NCI-H2081 (cell line): ENCODE measurements at places on chromosomes 11 and 22.

GRCh38 chr22:31148953-31149627, 8.8 kb upstream of the PLA2G3 start:
- peak; percentile 40 for DNase-seq

- DNase-seq, result no peak
Measured at GRCh38 chr11:125975634-125976033, 29.8 kb downstream of the VSIG10L2 start.

DNA sequence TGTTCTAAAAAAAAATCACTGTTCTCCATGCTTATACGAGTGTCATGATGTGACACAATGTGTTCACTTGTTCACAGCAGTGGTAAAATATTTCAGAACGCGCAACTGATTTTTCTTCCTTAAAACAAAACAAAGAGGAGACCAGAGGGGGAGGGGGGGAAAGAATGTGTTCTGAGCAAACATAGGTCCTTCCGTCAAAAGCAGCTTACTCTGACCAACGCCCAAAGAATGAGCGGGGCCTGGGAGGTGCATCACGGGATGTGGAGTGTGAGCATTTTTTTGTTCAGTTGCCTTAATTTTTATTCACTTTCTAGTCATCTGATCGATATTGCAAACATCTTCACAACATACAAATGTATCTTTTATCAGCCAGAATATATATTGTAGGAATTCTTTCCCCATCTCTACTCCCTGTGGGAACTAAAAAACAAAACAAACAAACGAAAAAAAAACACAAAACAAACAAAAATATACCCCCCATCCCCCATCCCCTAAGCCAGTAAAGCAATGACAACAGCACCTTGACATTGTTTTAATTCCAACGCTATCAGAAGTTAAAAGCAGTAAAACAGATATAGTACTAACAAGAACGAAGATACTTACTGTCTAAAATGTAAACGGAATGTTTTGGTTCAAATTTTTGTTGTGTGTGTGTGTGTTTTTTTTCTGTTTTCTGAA, 43.3 kb downstream of the BDNF start:
- DNase-seq, result no peak

DNA sequence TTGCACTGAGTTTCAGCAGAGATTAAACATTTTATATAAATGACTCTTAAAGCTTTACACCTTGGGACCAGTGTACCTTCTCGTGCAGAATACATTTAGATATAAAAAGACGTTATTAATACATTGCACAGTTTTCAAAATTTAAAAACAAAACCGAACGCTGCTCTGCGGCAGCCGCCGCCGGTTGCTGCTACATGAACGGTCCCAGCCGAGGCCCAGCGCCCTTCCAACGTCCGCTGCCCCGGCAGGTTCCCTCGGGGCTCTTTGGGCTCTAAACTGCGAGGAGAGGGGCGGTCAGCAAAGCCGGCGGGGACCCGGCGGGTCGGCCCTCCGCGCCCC, 2.0 kb downstream of the CDKN1C start:
- no peak for DNase-seq

- DNase-seq, result no peak
Measured at GRCh38 chr11:12470236-12470635, 92.9 kb downstream of the PARVA start.

GRCh38 chr11:102111011-102111786, 952 bp downstream of the YAP1 start:
- peak; percentile 3 for DNase-seq

DNA sequence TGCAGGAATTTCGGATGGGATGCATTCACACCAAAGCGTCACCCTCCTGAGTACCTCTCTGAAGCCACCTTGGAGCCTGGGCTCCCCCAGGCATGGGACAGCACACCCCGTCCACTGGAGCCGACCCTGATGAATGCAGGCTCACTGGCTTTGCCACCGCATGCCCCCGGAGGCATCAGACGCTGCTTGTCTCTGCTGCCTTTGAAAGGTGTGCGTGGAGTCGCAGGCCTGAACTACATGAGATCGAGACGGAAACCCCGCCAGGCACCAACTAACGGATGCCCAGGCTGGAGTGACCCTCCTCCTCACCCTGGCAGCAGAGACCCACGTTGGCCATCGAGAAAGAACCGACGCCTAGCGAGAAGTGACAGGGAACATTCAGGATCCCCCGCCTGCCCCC, 22.5 kb downstream of the KRTAP5-5 start:
- no peak for DNase-seq

- peak; percentile 35 for DNase-seq
Measured at GRCh38 chr11:127071606-127072005, 71.0 kb upstream of the KIRREL3 start.

DNA sequence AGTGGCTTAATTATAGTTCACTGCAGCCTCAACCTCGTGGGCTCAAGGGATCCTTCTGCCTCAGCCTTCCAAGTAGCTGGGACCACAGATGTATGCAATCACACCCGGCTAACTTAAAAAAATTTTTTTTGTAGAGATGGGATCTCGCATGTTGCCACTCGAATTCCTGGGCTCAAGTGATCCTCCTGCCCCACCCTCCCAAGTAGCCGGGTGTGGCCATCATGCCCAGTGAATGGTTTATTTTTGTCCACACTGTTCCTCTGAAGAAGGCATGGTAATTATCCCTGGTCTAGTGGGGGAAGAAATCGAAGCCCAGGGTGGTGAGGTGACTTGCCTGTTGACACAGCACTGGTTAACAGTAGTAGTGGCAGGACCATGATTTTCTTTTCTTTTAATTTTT, 1.9 kb downstream of the SAC3D1 start:
- no peak for DNase-seq

DNA sequence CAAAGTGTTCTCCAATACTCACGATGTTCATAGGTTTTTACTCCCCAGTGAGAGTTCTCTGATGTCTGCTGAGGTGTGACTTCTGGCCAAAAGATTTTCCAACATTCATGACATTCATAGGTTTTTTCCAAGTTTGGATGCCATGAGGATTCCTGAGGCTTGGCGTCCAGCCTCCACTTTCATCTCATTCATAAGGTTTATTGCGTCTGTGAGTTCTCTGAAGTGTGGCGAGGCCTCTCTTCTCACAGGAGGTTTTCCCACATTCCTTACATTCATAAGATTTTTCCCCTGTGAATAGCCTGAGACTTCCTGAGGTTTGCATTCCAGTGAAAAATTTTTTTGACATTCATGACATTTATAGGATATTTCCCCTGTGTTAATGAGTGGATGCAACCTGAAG, 1014.1 kb downstream of the LRRC4C start:
- no peak for DNase-seq

- DNase-seq, result no peak
Measured at GRCh38 chr22:27124351-27124966, 467.1 kb downstream of the MIAT start.

DNA sequence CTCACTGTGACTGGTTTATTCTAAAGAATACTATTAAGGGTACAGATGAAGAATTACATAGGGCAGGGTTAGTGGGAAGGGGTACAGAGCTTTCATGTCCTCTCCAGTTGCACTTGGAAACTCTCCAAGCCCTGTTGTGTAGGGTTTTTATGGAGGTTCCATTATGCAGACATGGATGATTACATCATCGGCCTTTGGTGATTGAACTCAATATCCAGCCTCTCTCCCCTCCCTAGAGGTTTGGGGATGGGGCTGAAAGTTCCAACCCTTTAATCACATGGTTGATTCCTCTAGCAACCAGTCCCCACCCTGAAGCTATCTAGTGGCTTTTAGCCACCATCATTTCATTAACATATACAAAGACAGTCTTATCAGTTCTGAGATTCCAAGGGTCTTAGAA, 472.6 kb downstream of the BUD13 start:
- DNase-seq, result no peak

GRCh38 chr11:9787260-9787659, 123.4 kb downstream of the SWAP70 start:
- no peak for DNase-seq

DNA sequence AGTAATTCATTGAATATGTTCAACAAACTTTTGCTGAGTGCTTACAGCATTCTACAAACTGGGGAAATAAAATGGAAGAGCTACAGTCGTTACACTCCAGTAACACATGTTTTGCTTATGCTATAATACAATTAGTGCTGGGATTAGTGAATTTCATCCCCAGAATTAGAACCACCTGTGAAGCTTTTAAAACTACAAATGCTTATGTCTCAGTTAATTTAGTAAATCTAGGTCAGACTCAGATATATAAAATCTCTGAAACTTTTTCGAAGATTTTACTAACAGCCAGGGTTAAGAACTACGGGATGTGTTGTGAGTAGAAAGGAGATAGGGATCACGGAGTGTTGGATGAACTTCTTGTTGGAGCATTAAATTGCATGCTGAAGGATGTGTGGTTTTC, 33.7 kb upstream of the EED start:
- no peak for DNase-seq

- DNase-seq, result no peak
Measured at GRCh38 chr11:35598254-35599125, 19.8 kb upstream of the FJX1 start.

DNA sequence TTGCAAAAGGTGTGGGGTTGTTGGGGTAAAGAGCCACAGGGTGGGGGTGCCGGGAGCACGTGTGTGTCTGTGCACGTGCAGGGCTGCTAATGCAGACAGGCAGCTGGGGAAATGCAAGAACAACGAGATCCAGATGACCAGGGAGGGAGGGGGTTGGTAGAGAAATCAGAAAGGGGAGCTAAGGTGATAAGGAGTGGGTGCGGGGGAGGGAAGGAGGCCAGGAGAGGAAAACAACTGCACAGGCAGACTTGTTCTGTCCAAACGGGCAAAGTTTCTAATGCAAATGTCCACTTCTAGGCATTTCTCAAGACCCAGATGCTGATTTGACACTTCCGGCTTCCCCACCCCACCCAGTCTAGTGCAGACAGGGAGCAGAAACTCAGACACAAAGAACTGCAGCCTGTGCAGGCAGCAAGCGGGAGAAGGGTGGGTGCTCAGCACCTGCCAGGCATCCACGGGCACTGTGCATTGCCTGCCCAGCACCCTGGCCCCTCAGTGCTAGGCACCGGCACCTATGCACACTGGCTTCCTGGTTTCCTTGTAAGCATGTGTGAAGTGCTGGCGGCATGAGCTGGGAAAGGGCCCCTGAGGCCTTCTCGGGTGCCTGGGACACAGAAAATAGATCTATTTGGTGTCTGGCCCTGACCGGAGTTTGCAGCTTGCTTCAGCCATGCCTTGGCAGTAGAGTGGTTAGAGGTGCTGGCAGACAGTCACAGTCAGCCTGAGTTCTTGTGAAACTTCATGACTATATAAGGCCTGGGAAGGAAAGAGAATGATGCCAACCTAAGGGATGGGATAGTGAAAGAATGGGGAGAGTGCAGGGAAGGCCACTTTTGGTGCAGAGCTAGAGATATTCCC, 220.1 kb upstream of the SORL1-AS1 start:
- DNase-seq, result no peak

DNA sequence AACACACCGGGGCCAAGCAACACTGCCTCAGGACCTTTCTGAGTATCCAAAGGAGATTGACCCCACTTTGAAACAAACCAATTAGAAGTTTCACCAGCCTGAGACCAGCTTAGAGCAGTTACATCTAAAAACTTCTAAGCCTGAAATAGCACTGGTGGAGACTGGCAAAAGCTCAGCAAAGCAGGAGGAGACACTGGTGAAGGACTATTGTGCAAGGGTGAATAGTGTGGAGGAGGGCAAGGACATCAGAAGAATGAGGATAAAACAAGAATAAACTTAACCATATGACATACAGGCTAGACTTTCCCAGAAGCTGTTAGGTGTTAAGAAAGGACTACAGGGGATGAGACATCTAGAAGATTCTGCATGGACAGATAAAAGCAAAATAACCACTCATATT, 152.4 kb downstream of the FCHSD2 start:
- DNase-seq, result no peak

GRCh38 chr11:78202733-78203167, 14.0 kb downstream of the USP35 start:
- no peak for DNase-seq

DNA sequence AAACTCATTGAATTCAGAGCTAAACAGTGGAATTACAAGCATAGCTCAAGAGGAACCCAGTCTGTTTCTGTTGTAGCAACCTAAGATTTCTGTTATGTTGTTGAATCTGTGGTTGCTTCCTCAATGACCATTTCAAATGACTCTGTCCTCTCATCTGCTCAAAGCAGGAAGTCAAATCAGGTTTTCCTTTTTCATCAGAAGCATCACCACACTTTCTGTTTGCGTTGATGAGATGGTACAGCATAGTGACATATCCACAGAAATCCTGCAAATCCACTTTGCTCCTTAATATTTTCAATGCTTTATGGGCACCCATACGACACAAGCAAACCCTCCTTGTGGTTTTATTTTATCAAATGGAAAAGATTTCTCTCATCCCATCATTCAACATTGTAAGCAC, 12.6 kb upstream of the UCP2 start:
- DNase-seq, result no peak

GRCh38 chr22:20588843-20589581, 81.6 kb downstream of the MED15 start:
- DNase-seq, result no peak

- no peak for DNase-seq
Measured at GRCh38 chr11:130846606-130847005, 69.7 kb downstream of the SNX19 start.

GRCh38 chr11:24619900-24620299, 123.0 kb downstream of the LUZP2 start:
- DNase-seq, result no peak

DNA sequence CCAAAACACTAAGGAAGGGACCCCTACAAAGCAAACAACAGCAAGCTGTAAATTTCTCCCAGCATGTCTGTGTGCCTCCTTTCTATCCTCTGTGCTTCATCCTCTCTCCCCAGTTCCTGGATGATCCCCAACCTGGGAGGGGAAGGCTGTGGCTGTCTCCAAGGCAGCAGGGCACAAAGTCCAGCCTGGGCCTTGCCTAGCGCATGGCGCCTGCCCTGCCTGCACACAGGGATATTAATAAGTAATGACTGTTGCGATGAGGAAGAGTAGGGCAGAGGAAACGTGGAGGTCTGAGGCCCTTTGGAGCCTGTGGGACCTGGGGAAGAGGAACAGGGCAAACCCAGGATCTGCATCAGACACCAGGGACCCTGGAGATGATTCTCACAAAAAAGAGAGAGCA, 2.0 kb downstream of the USH1C start:
- no peak for DNase-seq

GRCh38 chr11:117180020-117180419, 1.5 kb downstream of the SIDT2 start:
- DNase-seq, result no peak

DNA sequence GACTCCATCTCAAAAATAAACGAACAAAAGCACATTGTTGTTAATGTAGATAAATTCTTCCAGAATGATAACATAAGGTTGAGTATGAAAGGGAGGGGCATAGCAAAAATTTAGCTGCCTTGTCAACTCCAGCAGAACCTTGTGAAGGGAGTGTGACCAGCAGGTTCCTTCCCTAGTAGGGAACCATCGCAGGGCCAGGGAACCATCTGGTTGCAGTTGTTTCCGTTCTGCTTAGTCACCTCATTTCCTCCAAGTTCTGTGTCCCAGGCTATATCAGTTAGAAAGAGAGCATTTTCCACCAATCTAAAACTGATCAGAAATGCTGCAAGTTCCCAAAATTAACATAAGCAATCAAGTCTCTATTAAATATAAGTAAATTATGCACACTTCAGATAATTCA, 126.7 kb upstream of the BLID start:
- DNase-seq, result no peak
